ENCODE measurements at places on chromosomes 13 and 19. TPM values are rescaled to one million over a fixed set of nuclear protein-coding genes. Genes with fewer than 3 reads are reported as not detected.

Gene ATF5
- 35.5 TPM for total RNA-seq

DNA sequence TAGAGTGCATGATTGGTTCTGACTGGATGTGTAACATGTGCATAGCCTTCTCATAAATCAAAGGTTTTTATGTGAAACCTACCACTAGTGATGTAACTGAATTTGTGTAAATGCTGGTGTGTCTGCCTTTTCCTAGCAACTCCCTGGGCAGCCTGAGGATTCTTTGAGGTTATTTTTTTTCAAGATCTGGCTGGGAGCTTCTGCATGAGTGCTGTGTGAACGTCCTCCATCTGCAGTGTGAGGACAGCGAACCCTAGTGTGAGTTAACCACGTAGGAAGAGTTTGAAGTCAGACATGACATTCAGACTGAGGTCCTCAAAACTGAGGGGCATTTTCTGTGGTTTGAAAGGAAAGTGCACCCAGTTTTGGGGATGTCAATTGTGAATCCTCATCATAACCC is 39.9 kb downstream of the DPRX start:
- no peak for DNase-seq

DNA sequence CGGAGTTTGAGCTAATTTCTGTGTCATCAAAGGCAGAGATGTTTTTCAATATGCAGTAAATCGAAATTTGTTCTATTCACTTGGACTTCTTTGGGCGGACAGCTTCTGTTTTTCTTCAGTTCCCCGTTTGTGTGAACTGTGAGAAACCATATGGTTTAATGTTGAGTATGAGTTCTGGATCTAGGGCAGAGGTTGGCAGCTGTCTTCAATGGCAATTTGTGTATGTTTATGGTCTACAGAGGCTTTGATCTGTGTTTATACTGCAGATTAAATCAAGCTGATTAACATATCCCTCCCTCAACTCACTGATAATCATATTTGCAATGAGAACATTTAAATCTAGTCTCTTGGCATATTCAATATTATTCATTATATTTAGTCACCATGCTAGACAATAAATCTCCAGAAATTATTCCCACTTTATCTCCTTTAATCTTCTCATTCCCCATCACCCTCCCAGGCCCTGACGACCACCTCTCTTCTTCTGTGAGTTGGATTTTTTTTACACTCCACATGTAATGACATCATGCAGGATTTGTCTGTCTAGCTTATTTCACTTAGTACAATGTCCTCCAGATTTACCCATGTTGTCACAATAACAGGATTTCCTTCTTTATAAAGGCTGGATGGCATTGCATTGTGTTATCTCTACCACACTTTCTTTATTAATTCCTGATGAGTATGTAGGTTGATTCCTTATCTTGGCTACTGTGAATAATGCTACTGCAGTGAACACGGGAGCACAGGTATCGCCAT is 9.0 kb downstream of the ZNF331 start:
- DNase-seq: no peak

DNA sequence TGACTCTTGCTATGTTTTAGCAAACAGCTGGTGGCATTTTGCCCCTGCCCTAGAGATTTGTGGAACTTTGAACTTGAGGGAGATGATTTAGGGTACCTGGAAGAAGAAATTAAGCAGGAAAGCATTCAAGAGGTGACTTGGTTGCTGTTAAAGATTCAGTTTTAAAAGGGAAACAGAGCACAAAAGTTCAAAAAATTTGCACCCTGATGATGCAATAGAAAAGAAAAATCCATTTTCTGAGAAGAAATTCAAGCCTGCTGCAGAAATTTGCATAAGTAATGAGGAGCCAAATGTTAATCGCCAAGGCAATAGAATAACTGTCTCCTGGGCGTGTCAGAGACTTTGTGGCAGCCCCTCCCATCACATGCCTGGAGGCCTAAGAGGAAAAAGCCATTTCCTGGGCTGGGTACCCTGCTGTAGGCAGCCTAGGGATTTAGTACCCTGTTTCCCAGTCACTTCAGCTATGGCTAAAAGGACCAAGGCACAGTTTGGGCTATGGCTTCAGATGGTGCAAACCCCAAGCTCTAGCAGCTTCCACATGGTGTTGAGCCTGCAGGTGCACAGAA is 958.5 kb upstream of the MIR17HG start:
- no peak for DNase-seq

DNA sequence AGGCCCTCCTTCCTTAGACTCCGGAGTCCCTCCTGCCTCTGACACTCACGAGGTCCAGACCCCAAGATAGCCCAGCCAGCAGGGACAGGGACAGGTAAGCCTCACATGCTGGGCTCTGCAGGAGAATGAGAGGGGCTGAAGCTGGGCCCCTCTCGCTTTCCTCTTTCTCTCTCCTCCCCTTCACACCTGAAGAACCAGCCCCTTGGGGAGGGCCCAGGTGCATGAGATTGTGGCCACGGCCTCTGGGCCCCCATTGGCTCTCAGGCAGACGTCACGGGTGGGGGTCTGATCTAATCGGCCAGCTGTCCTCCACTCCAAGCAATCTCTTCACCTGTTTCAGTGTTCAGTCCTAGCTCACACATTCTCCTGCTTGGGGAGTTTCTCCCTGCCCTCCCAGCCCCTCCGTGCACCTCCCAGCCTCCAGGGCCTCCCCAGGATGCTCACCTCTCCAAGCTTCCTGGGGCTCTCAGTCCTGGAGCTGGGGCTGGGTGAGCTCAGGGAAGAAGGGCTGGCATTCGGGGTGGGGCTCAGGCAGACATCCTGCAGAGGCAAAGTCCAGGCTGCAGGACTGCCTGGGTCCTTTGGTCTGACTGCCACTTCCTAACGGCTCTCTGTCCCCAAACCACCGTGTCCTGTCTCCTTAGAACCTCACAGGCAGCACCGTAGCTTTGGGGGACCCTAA is 2.8 kb downstream of the TMEM150B start:
- no peak for DNase-seq

- no peak for DNase-seq
Observed at GRCh38 chr13:88656751-88657150, 985.6 kb downstream of the SLITRK5 start.

GRCh38 chr19:12749938-12750521 is 1.6 kb upstream of the BEST2 start:
- no peak for DNase-seq

DNA sequence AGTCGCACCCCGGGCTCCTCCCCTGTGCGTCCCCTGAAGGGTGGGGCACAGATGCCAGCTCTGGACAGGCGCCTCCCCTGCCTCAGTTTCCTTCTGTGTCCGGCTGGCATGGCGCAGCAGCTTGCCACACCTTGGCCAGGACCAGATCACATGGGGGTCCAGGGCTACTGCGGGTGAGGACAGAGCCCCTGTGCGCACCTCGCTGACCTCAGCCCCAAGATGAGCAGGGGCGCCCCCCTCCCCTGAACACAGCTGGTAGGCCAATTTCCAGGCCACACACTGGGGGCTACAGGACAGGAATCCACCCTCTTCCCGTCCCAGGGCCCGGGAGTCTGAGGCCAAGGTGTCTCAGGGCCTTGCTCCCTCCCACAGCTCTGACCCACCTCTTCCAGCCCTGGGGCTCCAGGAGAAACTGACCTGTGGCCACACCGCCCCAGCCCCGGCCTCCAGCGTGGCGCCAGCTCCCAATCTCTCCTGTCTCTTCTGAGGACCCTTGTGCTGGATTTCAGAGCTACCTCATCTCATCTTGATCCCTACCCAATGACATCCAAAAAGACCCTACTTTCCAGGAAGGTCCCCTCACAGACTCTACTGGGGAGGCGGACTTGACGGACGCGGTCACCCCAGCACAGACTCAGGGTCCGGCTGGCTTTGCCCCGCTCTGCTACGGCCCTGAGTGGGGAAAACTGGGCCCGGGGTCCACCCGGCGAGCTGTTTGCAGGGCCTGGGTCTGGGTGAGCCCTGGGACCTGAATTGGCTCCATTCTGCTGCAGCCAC is 28.2 kb downstream of the SBNO2 start:
- no peak for DNase-seq

Gene KCNK6
- 4.8 TPM for total RNA-seq

Gene PCDH20
- total RNA-seq: 0.49 TPM

- peak; percentile 86 for DNase-seq
Observed at GRCh38 chr13:19957320-19958154, 990 bp upstream of the ZMYM2 start.

DNA sequence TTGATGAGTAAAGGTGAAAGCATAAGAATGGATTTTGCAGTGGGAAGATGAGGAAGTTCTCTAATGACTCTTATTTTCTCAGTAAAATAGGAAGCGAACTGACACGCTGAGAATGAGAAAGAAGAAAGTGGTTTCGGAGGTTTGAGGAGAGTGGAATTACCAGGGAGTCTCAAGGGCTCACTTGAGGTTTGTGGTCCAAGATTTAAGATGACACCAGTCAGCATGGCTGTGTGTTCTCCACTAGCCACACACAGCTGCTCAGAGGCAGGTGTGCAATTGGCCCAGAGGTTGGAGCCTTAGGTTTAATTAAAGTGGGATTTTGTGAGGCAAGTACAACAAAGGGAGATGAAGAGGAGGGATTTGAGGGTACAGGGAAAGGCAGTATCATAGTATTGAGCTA is 99.6 kb upstream of the NBEA start:
- DNase-seq: no peak

DNA sequence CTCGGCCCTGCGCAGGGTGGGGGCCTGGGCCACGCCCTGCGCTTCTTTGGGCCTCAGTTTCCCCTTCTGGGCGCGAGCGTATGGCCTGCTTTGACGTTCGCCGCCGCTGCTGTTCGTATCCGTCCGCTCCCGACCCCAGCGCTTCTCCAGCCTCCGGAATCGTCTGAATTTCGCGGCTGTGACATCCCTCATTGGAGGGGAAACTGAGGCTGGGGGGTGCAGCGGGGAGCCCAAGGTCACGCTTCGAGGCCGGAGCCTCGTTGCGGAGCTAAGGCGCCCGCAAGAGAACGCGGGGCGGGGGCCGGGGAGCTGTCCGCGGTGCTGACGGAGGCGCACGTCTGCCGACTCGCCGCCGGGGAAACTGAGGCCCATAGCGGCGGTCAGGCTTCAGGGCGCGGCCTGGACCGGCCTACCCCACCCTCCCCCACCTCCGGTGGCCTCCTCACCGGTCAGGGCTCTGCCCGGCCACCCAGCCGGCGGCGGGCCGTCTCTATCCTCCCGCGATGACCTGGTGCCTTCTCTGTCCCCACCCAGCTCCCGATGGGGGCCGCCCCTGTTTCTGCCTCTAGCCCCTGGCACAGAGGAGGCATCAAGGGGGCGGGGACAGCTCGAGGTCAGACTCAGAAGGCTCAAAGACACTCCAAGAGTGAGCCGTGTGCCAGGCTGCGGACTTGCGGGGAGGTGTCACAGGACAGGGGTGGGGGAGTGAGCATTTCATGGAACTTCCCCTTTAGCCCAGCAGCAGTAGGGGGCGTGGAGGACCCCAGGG is 3.0 kb upstream of the APC2 start:
- no peak for DNase-seq

- no peak for DNase-seq
Observed at GRCh38 chr13:79917628-79918027, 423.3 kb downstream of the SPRY2 start.

GRCh38 chr13:97568850-97569249 is 134.9 kb downstream of the RAP2A start:
- no peak for DNase-seq

- no peak for DNase-seq
Observed at GRCh38 chr19:1967087-1967608, 26.2 kb downstream of the CSNK1G2 start.

- DNase-seq: no peak
Observed at GRCh38 chr13:70391678-70392077, 283.4 kb upstream of the KLHL1 start.

Gene SYNGR4
- not detected for total RNA-seq

GRCh38 chr19:50646074-50646807 is 3.0 kb upstream of the C19orf81 start:
- DNase-seq: no peak

Gene TEX26
- total RNA-seq: not detected

- no peak for DNase-seq
Observed at GRCh38 chr19:4413588-4413987, 11.1 kb downstream of the CHAF1A start.

- DNase-seq: no peak
Observed at GRCh38 chr13:110841406-110841805, 73.5 kb downstream of the ANKRD10 start.

Gene KCNRG
- 1.6 TPM for total RNA-seq

Gene PLIN4
- total RNA-seq: 27.1 TPM

DNA sequence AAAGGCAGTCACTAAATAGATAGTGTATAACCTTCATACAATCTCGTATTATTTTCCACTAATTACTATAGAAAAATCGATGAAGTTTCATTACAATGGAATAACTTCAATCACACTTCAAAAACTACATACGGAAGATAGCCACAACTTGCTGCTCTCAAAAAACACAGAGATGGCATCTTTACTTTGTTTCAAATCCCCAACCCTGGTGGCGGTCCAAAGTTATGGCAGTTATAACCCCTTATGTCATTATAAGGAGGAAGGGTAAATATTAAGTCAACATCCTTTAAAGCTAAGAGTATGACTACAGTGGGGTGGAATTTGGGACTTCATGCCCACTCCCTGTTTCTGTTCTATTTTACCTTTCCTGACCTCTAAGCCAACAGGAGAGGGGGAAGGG is 146.5 kb downstream of the LACC1 start:
- DNase-seq: no peak

Gene OVOL3
- total RNA-seq: not detected

Gene DHRS12
- 23.3 TPM for total RNA-seq

- DNase-seq: no peak
Observed at GRCh38 chr13:107678075-107678689, 537.2 kb downstream of the LIG4 start.

GRCh38 chr13:29170436-29171082 is 350.4 kb downstream of the MTUS2 start:
- no peak for DNase-seq

Gene PRR22
- 7.3 TPM for total RNA-seq

DNA sequence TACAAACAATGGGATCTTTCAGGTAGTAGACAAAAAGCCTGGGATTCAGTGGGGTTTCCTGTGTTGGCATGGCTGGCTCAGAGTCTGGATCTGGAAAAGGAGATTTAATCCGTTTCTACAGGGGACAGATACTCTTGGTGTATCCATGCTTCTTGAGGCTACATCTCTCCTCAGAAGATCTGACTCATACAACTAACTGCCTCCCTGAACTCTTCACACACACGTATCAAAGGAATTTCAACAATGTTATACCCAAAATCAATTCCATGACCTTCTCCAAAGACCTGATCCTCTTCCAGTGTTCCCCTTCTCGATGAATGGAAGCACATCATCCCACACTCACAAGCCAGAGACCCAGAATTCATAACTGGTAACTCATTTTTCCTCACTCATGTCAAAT is 435.3 kb upstream of the NBEA start:
- DNase-seq: no peak

Measured in ureter (tissue), 1 donor.